Hair follicular keratinocyte (primary cell): ENCODE measurements at places on chromosomes 11 and 22. TPM values are rescaled to one million over a fixed set of nuclear protein-coding genes. Genes with fewer than 3 reads are reported as not detected.

PTPRCAP gene
- total RNA-seq, result 0.78 and 1.4 TPM in 2 replicates

ALX4 gene
- total RNA-seq, result not detected in 2 replicates

FAM180B gene
- total RNA-seq, result not detected in 2 replicates

TYR gene
- not detected in 2 replicates for total RNA-seq

HTR3A gene
- not detected in 2 replicates for total RNA-seq

MIAT gene
- total RNA-seq, result 0.08 and 0.16 TPM in 2 replicates
